Naive thymus-derived CD4-positive, alpha-beta T cell (primary cell): ENCODE measurements at places on chromosomes 16 and 17. TPM values are rescaled to one million over a fixed set of nuclear protein-coding genes. Genes with fewer than 3 reads are reported as not detected.

The RUSF1 gene
- total RNA-seq: 113 TPM

The STH gene
- not detected for total RNA-seq

The DRC7 gene
- not detected for total RNA-seq

The CACNG4 gene
- total RNA-seq: not detected in 2 replicates

The LGALS9C gene
- not detected for total RNA-seq

The GAST gene
- total RNA-seq: not detected

The TMEM238L gene
- total RNA-seq: not detected

The MT1E gene
- total RNA-seq: 0.57 TPM

The CCDC78 gene
- total RNA-seq: 3.0 TPM

DNA sequence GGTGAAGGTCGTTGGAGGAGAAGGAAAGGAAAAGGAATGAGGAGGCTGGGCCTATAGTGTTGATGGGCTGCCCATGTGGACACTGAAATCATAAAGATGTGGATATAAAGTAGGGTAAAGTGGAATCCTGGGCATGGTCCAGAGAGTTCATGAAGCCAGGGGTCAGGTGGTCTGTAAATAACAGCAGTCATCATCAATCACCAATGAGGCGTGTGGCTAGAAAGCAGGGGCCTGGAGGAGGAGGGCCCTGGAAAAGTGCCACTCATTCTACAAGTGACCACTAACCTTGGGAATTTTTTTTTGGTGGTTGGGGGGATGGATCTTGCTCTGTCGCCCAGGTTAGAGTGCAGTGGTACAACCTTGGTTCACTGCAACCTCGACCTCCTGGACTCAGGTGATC lies 115.3 kb upstream of the NOL11 start:
- DNase-seq: no peak
- H3K4me1 ChIP-seq: no peaks in the 10 kb centered on the region
- H3K27me3 ChIP-seq: no peaks in the 10 kb centered on the region
- no peak overlapping the region for H3K27ac ChIP-seq
- H3K4me3 ChIP-seq: no peak overlapping the region
- peaks cover 3% of the 10 kb centered on the region for H3K36me3 ChIP-seq

DNA sequence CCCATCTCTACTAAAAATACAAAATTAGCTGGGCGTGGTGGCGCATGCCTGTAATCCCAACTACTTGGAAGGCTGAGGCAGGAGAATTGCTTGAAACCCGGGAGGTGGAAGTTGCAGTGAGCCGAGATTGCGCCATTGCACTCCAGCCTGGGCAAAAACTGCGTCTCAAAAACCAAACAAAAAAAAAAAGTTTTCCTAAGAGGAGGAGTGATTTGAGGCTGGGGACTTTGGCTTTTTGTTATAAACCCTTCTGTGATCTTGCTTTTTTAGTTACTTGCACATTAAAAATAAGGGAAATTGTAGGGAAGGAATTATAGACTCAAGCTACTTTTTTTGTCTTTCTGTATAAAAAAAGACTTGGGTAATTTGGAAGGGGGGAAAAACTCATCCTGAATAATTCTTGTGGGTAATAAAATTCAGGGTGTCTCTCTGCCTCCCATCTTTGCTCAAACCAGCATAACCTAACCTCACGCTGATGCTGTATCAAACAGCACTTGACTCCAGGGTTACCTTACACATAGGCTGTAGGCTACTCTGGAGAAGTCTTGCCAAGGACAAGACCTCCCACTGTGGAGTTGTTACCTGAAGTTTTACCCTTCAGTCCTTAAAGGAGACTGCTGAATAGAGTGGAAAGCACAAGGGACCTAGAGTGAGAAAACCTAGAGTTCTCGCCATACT lies 1.7 kb upstream of the CDR2 start:
- no peak overlapping the region for H3K4me3 ChIP-seq
- peaks cover 31% of the 10 kb centered on the region for H3K4me1 ChIP-seq
- peaks cover 7% of the 10 kb centered on the region for H3K36me3 ChIP-seq
- no peaks in the 10 kb centered on the region for H3K27me3 ChIP-seq

GRCh38 chr16:66357523-66357928 lies 9.0 kb upstream of the CDH5 start:
- H3K4me1 ChIP-seq: no peaks in the 10 kb centered on the region
- no peaks in the 10 kb centered on the region for H3K36me3 ChIP-seq
- H3K27me3 ChIP-seq: no peaks in the 10 kb centered on the region
- H3K4me3 ChIP-seq: no peak overlapping the region
- DNase-seq: peak; percentile 9

GRCh38 chr16:15650019-15650697 lies at the start of gene NDE1:
Gene NDE1 (plus strand): TSS chr16:15650245. CDS start chr16:15664779, 14,534 bp downstream.
- peak within 1 kb of the TSS; percentile 84 for H3K4me3 ChIP-seq
- H3K27me3 ChIP-seq: no peaks in the 10 kb centered on the region
- peak within 1 kb of the TSS; percentile 98 for H3K27ac ChIP-seq
- peaks cover 22% of the 10 kb centered on the region for H3K36me3 ChIP-seq

GRCh38 chr16:1460602-1461138 lies 14.2 kb downstream of the CLCN7 start:
- H3K27me3 ChIP-seq: no peaks in the 10 kb centered on the region
- no peak overlapping the region for H3K4me3 ChIP-seq
- DNase-seq: no peak
- H3K27ac ChIP-seq: no peak overlapping the region
- H3K36me3 ChIP-seq: peaks cover 11% of the 10 kb centered on the region

DNA sequence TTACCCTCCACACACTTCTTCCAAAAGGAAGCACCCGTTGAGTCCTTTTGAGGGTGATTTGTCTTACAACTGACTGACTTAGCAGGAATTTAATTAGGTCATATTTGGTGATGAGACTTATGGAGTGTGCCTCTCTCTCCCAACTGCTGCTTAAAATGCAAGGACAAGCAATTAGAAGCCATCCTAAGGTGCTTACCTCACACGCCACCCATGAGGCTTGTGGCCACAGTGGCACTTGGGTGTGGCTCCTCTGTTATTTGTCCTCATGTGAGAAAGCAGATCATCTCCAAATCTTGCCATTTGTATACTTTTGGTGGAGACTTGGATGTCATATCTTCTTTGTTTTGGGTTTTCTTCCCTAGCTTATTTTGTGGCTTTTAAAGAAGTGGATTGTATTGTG lies 61.6 kb downstream of the WNT3 start:
- peaks cover under 1% of the 10 kb centered on the region for H3K36me3 ChIP-seq
- H3K4me1 ChIP-seq: no peaks in the 10 kb centered on the region
- H3K4me3 ChIP-seq: no peak overlapping the region
- H3K27ac ChIP-seq: no peak overlapping the region
- no peaks in the 10 kb centered on the region for H3K27me3 ChIP-seq

DNA sequence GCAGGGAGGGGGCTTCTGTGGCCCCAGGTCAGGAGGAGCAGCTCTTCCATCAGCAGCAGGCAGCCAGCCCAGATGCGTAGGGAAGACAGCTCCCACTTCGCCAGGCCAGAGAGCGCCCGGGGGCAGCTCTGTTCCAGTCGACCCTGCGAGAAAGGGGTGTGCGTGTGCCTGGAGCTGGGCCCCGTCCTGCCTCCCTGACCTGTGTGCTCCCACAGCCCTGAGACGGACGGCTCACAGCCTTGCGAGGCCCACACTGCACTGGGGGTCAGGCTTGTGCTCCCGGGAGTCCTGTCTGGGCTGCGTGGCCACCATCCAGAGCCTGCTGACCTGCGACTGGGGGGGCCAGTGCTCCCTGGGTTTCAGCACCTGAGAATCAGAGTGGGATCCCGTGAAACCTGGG lies 469 bp upstream of the MSLN start:
- H3K4me1 ChIP-seq: no peaks in the 10 kb centered on the region
- H3K36me3 ChIP-seq: no peaks in the 10 kb centered on the region
- no peak for DNase-seq
- H3K27ac ChIP-seq: no peak overlapping the region
- H3K4me3 ChIP-seq: no peak overlapping the region

- H3K27ac ChIP-seq: no peak overlapping the region
- no peak overlapping the region for H3K4me3 ChIP-seq
- no peaks in the 10 kb centered on the region for H3K27me3 ChIP-seq
These were observed 42.5 kb downstream of the CREBBP start for GRCh38 chr16:3837851-3838586.

DNA sequence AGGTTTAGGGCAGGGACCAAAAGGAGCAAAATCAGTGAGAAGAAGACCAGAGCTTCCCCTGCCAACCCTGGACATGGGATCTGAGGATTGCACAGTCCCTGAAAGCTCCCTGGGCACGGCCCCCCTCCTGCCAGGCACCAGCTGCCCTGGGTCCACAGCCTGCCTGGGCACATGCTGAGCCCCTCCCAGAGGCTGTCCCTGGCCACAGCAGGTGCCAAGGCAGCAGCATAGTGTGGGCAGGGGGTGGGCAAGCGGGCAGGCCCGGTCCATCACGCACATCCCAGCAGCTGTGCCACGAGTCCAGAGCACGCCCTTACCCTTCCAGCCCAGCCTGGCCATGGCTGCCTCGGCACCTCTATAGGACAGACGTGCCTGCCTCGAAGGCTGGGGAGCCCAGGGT lies 12.7 kb downstream of the SCN4A start:
- no peaks in the 10 kb centered on the region for H3K36me3 ChIP-seq
- no peak overlapping the region for H3K27ac ChIP-seq
- H3K4me3 ChIP-seq: no peak overlapping the region
- H3K27me3 ChIP-seq: no peaks in the 10 kb centered on the region

GRCh38 chr17:17785407-17785806 lies 51.4 kb downstream of the SREBF1 start:
- no peak overlapping the region for H3K27ac ChIP-seq
- no peaks in the 10 kb centered on the region for H3K27me3 ChIP-seq
- no peaks in the 10 kb centered on the region for H3K36me3 ChIP-seq
- no peak overlapping the region for H3K4me3 ChIP-seq

GRCh38 chr17:38657824-38658740 lies 16.7 kb downstream of the EPOP start:
- no peaks in the 10 kb centered on the region for H3K36me3 ChIP-seq
- H3K27me3 ChIP-seq: no peaks in the 10 kb centered on the region
- DNase-seq: no peak
- H3K4me3 ChIP-seq: no peak overlapping the region
- H3K27ac ChIP-seq: no peak overlapping the region

- H3K4me3 ChIP-seq: no peak overlapping the region
- no peak for DNase-seq
- no peaks in the 10 kb centered on the region for H3K27me3 ChIP-seq
- no peaks in the 10 kb centered on the region for H3K36me3 ChIP-seq
- no peak overlapping the region for H3K27ac ChIP-seq
These were observed 144.0 kb upstream of the TBX2 start for GRCh38 chr17:61255647-61256046.

DNA sequence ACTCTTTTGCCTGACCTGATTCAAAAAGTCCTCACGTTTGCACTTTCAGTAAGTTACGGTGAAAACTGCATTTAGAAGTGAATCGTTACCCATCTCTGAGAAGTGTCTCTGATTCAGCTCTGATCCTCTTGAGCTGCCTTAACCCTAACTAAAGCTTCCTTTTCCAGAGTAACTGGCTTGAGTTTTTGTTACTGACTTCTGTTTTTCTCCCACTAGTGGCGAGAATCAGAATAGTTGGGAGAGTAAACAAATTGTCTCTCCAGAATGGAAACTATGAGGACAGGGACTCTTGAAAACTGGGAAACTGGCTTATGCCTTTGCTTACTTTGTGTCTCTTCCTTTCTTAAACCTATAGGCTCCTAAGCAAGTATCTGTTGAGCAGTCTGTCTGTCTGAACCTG lies 31.3 kb upstream of the KPNB1 start:
- H3K27me3 ChIP-seq: no peaks in the 10 kb centered on the region
- DNase-seq: no peak
- H3K4me1 ChIP-seq: no peaks in the 10 kb centered on the region
- H3K4me3 ChIP-seq: no peak overlapping the region

- no peaks in the 10 kb centered on the region for H3K27me3 ChIP-seq
- H3K27ac ChIP-seq: no peak overlapping the region
- no peaks in the 10 kb centered on the region for H3K36me3 ChIP-seq
- no peaks in the 10 kb centered on the region for H3K4me1 ChIP-seq
- H3K4me3 ChIP-seq: no peak overlapping the region
- DNase-seq: no peak
These were observed 460.4 kb upstream of the DYNLRB2 start for GRCh38 chr16:80080287-80080851.

DNA sequence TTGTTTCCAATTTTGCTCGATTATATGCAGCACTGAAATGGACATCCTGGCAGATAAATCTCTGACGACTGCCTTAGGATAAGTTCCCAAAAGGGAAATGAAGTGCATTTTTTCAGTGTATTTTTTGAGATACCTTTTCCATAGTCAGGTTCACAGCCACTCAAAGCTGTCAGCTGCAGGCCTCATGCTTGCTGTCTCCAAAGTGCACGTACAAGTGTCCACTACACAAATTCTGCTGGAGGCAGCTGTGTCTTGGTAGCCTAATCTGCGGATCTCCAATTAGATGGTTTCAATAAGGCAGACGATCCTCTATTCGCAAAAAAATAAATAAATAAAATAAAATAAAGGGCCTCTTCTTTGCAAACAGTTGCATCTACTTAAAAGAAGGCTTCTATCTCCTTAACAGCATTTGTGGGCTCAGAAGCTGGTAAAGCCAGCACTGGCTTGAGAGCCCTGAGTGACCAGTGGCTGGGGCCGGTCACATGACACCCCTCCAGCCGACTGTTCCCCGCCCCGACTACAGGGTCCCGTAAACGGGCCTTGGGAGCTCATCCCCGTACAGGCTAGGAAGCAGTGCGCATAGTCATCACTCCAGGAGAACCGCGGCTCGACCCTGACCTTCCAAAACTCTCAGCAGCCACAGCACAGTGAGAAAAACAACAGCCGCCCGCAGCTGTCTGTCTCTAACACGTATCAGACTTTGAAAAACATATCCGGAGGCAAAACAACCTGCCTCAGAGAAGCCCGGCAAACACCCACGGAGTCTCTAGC lies 18.8 kb downstream of the RPH3AL start:
- H3K27ac ChIP-seq: peak overlapping the region; percentile 65
- H3K36me3 ChIP-seq: no peaks in the 10 kb centered on the region
- no peaks in the 10 kb centered on the region for H3K27me3 ChIP-seq
- DNase-seq: peak; percentile 34

DNA sequence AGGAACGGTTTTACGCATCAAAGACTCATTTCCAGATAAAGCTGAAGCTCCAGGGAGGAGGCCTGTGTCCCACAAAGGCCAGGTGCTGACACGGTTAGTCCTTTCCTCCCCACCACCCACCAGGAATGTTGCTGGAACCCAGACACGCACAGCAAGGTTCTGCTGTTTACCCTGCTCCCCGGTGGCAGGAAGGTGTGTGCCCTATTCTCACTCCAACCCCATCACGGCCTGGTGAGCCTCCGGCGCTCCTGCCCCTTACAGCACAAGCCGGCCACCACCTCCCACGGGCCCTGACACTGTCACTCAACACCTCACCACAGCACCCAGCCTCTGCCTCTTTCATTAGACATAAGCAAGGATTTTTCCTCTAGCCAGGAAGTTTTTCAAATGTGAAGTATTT lies 47.8 kb downstream of the ANKRD11 start:
- DNase-seq: no peak
- no peak overlapping the region for H3K4me3 ChIP-seq
- no peaks in the 10 kb centered on the region for H3K27me3 ChIP-seq
- peak overlapping the region; percentile 14 for H3K27ac ChIP-seq
- peaks cover 90% of the 10 kb centered on the region for H3K4me1 ChIP-seq

GRCh38 chr16:55389426-55390073 lies 65.5 kb downstream of the IRX6 start:
- no peaks in the 10 kb centered on the region for H3K27me3 ChIP-seq
- no peak overlapping the region for H3K27ac ChIP-seq

GRCh38 chr17:42989726-42990652 lies 8.2 kb upstream of the RPL27 start:
- peaks cover 19% of the 10 kb centered on the region for H3K36me3 ChIP-seq
- H3K27me3 ChIP-seq: no peaks in the 10 kb centered on the region
- H3K27ac ChIP-seq: no peak overlapping the region
- no peak for DNase-seq

GRCh38 chr17:80992077-80992947 lies 671 bp downstream of the CHMP6 start:
- H3K36me3 ChIP-seq: peaks cover 25% of the 10 kb centered on the region
- H3K27ac ChIP-seq: peak overlapping the region; percentile 96
- no peak for DNase-seq
- peaks cover 14% of the 10 kb centered on the region for H3K4me1 ChIP-seq
